Activated CD8-positive, alpha-beta T cell treated with anti-CD3 and anti-CD28 coated beads for 36 hours (primary cell): ENCODE measurements at places on chromosomes 11 and 22.
A peak's percentile ranks its signal among the peaks of the same experiment; 100 is the strongest.

DNA sequence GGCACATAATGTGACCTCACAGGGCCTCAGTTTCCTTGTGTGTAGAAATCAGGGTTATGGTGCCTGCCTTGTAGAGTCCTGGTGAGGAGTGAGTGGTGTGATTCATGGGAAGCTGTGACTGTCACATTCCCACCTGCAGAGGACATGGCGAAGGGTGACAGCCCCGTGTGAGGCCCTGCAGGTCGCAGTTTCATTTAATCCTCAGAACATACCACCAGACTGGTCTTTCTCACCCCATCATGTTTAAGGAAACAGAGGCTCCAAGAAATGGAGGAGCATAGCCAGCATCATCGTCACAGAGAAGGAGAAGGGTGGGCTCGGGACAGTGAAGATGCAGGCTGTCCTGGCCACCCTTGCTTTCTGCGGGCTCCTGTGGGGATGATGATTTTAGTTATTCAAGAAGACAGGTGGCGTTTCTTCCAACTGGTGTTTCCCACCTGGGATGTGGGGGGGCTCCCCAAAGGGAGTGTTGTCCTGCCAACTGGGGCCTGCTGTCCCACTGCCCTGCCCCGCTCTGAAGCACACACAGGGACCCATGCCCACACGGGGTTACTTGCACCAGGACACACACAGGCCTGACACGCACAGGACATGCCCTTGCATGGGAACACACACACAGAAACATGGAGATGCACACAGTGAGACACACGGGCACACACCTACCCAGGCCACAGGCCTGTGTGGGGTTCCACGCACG lies 100.2 kb downstream of the BCR start:
- no peak for DNase-seq

- DNase-seq, result no peak
Measured at GRCh38 chr11:22742157-22742613, 75.8 kb downstream of the GAS2 start.

GRCh38 chr11:45150943-45151342 lies 4.5 kb downstream of the PRDM11 start:
- DNase-seq, result no peak

- DNase-seq, result peak; percentile 33
Measured at GRCh38 chr22:19434401-19434800, 2.1 kb downstream of the MRPL40 start.

GRCh38 chr11:91272089-91272488 lies 952.5 kb upstream of the FAT3 start:
- no peak for DNase-seq

GRCh38 chr22:22111267-22111751 lies 128.7 kb upstream of the TOP3B start:
- DNase-seq, result peak; percentile 70

- no peak for DNase-seq
Measured at GRCh38 chr11:37449146-37449545, 851.1 kb upstream of the RAG2 start.

GRCh38 chr11:69333879-69334278 lies 39.9 kb downstream of the MYEOV start:
- DNase-seq, result no peak

DNA sequence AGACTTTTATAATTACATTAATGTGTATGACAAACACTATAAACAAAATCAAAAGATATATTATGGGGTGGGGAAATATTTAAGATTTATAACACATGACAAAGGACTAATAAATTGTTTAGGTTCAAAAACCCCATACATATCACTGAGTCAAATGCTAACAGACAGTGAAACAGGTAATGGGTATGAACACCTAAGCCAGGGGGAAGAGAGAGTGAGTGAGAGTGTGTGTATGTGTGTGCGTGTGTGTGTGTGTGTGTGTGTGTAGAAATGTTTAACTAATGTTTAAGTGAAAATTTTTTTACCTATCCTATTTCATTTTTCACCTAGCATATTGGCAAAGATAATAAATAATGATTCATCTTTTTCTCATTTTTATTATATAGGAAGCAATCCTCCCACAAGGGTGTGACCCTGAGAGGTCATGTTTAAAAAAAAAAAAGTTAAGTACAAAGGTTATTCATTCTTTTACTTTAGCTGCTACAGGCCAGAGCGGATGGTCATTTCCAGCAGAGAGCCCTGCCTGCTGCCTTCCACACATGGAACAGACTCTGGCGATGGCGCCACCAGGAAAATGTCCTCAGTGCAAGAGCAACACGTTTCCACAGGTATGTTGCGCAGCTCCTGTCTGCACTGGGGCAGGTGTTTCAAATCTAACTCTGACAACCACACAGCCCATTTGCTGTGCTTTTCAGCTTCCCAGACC lies 72.9 kb downstream of the PISD start:
- no peak for DNase-seq

- peak; percentile 59 for DNase-seq
Measured at GRCh38 chr11:70680781-70681281, 282.5 kb downstream of the CTTN start.

DNA sequence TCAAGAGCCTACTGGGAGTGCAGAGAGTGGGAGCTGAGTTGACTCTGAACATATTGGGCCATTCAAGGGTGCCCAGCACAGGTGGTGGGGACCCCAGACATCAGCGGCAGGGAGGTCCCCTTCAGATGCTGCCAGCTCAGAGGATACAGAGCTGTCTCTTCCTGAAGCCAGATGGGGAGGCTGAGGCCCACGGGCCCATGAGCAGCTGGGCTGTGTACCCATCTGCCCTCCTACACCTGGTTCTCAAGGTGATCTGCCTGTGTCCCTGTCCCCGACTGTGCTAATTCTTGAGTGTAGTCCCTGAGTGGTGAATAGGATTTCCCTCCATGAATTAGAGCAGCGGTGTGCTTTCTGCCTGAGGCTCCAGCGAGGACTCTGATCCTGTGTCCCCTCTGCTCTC lies 76.3 kb downstream of the MICAL2 start:
- no peak for DNase-seq

- DNase-seq, result no peak
Measured at GRCh38 chr11:64001484-64002420, 15.5 kb downstream of the OTUB1 start.

- DNase-seq, result no peak
Measured at GRCh38 chr11:3177931-3178330, 12.8 kb upstream of the OSBPL5 start.

GRCh38 chr11:44199816-44200215 lies 104.3 kb downstream of the EXT2 start:
- DNase-seq, result no peak

DNA sequence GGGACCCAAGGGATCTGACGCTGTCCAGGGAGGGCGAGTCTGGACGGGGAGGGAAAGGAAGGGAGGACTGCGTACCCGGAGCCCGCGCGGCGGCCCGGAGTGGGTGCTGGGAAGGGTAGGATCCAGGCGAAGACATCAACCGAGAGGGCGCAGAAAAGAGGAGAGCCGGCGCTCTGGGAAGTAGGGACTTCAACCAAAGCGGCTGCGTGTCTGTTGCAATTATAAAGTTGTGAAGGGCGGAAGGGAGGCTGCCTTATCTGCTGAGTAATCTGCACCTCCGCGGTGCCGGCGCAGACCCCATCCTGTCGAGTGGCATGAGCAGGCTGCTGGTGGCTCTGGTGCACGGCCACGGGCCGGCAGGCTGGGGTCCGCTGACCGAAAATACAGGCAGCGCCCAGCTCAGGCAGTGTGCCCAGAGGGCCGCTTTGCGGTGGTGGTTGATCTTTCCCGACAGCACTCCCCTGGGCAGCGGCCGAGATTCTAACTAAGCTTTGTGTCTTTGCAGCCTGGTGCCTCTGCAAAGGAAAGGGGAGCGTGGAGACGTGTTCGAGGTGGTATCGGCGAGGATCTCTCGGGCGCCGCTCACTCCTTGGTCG lies 978 bp downstream of the C11orf87 start:
- DNase-seq, result peak; percentile 2

GRCh38 chr11:128066399-128066798 lies 521.0 kb downstream of the ETS1 start:
- no peak for DNase-seq

- DNase-seq, result no peak
Measured at GRCh38 chr22:21796863-21797262, 61.3 kb upstream of the YPEL1 start.

GRCh38 chr11:68843052-68843561 lies 1.4 kb upstream of the CPT1A start:
- DNase-seq, result peak; percentile 76

- DNase-seq, result no peak
Measured at GRCh38 chr11:126658306-126659056, 303.0 kb downstream of the ST3GAL4 start.

GRCh38 chr22:50627642-50628542 lies at the start of gene ARSA:
Gene ARSA (minus strand): TSS chr22:50628152. CDS start chr22:50627779, 373 bp downstream.
- DNase-seq, result peak; percentile 80

GRCh38 chr11:61145228-61146005 lies 15.8 kb downstream of the VPS37C start:
- DNase-seq, result no peak

DNA sequence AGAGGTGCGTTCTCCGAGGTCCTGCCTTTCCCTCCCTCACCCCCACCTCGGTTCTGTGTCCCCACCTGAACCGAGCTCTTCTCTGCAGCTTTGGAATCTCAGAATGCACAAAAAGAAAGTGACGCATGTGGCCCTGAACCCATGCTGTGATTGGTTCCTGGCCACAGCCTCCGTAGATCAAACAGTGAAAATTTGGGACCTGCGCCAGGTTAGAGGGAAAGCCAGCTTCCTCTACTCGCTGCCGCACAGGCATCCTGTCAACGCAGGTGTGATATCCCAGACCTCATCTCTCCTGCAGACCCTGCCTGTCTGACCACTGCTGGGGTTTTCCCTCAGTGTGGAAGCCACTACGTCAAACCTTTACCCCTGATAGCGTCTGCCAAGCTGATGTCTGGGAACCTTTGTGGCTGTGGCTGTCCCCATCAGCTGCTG lies 13.9 kb downstream of the ACP2 start:
- peak; percentile 54 for DNase-seq

DNA sequence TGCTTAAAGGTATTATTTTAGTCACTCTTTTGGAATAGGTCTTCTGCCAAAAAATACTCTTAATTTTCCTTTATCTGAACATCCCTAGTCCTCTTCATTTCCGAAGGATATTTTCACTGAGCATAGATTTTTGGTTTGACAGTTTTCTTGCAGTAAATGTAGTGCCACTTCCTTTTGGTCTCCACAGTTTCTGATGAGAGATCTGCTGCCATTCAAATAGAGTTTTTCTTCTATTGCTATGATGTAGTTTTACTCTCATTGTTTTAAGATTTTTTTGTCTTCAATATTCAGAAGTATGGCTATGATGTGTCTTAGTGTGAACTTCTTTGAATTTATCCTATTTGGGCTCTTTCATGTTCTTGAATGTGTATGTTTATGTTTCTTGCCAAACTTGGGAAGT lies 281.1 kb upstream of the SORL1-AS1 start:
- DNase-seq, result no peak

DNA sequence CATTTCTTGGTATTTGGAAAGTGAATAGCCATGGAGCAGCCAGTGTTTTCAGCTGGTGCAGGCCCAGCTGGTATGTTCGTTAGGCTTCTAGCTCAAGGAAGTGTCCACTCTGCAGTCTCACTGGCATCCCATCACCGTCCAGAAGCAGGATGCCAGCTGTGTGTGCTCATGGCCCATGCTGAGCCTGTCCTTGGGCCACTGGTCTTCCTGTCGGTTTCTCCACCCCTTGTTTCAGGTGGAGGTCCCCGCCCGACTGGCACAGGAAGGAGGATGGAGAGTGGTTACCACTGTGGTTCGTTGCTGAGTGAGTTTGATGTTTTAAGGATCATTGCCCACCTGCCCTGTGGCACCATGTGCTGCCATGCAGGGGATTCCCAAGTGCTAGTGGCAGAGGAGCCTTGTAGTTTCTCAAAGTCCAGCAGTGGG lies 63.7 kb downstream of the MED15 start:
- DNase-seq, result no peak

DNA sequence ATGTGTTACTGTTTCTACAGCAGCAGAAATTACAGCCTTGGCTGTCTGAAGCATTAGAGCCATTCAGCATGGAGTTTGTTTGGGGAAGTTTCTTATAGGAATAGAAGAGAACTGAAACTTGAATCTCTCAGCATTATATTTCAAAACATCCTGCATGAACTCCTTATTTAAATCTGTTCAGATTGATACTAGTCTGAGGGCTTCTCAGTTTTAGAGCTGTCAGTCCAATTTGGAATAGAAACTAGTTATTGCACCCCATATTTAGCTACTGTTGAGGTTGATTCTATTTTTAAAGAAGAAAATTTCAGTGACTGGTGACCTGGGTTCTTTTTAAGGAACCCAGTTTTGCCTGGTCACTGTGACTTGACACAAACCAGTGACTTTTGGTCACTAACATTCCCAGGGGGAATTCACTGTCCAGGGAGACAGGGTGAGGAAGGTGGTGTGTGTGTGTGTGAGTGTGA lies 126.0 kb upstream of the TTC12 start:
- no peak for DNase-seq

DNA sequence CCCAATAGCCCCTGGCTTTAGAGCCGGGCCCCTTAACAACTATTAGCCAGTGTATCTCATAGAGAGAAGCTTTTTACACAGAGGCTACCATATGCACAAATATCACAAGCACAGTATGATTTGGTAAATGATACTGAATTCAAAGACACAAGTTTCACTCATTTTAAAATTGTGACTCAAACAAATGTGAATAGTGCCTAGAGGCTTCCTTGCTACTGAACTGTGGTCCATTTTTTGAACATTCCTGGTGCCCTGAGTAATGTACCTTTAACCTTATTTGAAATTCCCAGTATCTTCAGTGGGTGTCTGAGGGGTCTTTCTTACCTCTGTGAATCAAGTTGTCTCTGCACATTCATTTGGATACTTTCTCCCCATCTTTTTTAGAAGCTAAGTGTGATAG lies 156.2 kb downstream of the MAML2 start:
- no peak for DNase-seq

- DNase-seq, result no peak
Measured at GRCh38 chr11:14783788-14784187, 108.2 kb downstream of the CYP2R1 start.

- no peak for DNase-seq
Measured at GRCh38 chr11:120973501-120973900, 50.4 kb upstream of the TBCEL start.

- no peak for DNase-seq
Measured at GRCh38 chr22:35303029-35303624, 3.4 kb downstream of the TOM1 start.

DNA sequence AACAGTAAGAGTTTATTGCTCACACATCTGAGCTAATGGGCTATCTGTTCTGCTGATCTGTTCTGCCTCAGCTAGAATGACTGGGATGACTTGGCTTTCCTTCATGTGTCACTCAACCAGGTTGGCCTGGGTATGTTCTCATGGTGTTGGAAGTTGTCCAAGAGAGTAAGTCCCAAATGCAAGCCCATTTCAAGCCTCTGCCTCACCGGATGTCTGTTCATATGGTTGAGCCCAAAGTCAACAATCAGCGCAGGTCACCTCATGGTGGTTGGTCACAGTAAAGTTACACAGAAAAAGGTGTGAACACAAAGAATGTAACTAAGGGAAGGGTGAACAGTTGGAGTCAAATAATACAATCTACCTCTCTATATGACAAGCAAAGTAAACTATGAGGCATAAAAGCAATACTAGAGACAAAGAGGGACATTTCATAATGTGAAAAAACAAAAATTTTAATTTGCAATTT lies 1.9 kb downstream of the GDPD4 start:
- DNase-seq, result no peak
